ENCODE measurements at places on chromosomes 1 and 21.

GRCh38 chr1:200363264-200363933, 46.4 kb downstream of the ZNF281 start:
- DNase-seq: no peak

- no peak for DNase-seq
Observed at GRCh38 chr1:63906047-63906704, 132.4 kb downstream of the ROR1 start.

DNA sequence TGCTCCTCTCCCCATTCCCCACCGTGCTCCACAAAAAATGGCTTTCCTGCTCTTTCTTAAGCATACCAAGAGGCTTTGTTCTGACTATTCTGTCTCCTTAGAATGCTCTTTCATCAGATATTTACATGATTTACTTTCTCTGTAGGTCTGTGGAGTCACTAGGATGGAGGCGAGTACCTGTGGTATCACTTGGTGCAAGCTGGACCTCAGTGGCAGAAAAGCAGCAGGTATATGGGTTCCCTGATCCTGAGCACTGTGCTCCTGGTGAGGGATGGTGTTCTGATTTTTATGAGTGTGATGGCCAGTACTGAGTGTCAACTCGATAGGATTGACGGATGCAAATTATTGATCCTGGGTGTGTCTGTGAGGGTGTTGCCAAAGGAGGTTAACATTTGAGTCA, 10.0 kb downstream of the C1orf87 start:
- DNase-seq: no peak

GRCh38 chr1:36411674-36412648, 14.3 kb upstream of the LSM10 start:
- no peak for DNase-seq

- no peak for DNase-seq
Observed at GRCh38 chr1:218364028-218364710, 19.0 kb downstream of the TGFB2 start.

Measured in left forelimb (tissue), 1 donor.